ENCODE measurements at places on chromosomes 3 and 15.
A peak's percentile ranks its signal among the peaks of the same experiment; 100 is the strongest.

DNA sequence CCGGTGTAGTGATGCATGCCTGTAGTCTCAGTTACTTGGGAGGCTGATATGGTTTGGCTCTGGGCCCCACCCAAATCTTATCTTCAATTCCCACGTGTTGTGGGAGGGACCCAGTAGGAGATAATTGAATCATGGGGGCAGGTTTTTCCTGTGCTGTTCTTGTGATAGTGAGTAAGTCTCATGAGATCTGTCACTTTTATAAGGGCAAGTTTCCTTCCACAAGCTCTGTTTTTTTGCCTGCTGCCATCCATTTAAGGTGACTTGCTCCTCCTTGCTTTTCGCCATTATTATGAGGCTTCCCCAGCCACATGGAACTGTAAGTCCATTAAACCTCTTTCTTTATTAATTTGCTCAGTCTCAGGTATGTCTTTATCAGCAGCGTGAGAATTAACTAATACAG, 566.7 kb upstream of the NECTIN3 start:
- no peak for DNase-seq

GRCh38 chr3:189094539-189094938, 77.2 kb upstream of the TPRG1 start:
- DNase-seq: no peak

DNA sequence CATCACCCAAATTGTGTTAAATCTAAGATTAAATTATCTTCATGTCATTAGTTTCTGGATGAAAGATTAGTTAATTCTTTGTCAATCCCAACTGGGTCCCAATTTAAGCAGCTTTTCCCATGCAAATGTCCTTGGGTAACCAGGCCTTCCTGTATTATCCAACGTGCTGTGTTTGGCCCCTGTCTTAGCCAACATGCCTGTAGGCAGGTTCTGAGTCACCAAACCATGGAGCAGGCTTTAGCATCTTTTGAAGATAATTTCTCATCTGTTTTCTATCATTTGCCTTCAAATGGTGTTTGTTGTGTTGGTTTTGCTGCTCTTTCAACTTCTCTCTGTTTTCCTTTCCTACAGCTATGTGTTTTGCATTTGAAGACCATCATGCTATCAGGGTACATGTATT, 216.2 kb downstream of the ITPR1 start:
- DNase-seq: no peak

DNA sequence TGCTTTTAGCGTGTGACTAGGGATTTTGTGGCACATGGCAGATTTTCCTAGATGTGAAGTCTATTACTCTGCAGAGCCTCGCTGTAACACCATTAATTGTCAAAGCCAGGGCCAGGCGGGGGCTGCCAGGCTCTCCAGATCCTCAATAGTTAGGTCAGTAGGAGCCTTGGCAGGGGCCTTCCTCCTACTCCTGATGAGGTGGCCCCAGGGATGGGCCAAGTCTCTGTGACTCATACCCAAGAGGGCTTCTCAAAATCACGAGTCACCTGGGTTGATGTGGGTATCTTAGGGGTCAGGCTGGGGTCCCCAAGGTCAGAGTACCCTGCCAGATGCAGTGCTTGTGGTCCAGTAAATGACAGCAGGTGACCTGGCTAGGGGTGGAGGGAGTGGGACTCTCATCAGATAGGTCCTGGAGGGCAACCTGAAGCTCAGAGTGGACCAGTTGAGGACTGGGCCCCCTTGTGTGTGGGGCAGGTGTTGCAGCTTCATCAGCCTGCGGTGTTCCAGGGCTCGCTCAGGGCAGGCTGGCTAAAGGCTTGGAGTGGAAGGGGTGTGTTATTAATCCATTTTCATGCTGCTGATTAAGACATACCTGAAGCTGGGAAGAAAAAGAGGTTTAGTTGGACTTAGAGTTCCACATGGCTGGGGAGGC, 88.5 kb upstream of the MYZAP start:
- DNase-seq: no peak

GRCh38 chr3:129829640-129830039, 63.9 kb downstream of the TMCC1 start:
- peak; percentile 77 for DNase-seq

DNA sequence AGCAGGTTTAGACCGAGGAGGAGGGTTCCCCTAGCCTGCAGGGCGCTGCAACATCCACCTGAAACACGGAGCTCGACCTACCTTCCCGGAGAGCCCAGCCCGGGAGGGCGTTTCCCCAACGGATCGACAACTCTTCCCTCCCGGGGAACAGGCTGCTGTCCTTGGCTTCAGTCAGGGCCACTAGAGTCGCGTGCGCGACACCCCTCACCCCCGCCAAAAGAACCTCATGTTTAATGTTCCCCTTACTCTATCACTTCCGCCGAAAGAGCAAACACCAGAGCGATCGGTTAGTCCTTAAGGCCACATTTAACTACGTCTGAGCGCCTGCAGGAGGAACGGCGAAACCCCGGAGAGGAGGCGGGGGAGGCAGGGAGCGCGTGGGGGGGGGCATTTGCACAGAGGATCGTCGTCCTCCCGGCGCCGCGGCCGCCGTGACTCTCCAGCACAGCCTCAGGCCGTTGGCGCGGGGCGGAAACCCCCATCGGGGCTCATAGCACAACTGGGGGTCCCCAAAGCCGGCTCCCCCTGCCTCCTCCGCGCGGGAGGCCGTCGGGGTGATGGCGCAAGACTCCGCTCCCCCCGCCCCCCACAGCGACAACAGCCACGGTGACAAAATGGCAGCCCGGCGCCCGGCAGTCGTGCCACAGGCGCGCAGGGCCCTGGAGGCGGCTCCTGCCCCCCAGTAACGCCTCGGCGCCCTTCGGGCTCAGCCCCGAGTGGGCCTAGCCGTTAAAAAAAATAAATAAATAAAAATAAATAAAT, 3.2 kb downstream of the ANP32A start:
- peak; percentile 49 for DNase-seq

- DNase-seq: no peak
These were observed 286.5 kb upstream of the RBMS3 start for GRCh38 chr3:28994161-28994905.

GRCh38 chr3:32919920-32920319, 31.5 kb upstream of the CCR4 start:
- no peak for DNase-seq

DNA sequence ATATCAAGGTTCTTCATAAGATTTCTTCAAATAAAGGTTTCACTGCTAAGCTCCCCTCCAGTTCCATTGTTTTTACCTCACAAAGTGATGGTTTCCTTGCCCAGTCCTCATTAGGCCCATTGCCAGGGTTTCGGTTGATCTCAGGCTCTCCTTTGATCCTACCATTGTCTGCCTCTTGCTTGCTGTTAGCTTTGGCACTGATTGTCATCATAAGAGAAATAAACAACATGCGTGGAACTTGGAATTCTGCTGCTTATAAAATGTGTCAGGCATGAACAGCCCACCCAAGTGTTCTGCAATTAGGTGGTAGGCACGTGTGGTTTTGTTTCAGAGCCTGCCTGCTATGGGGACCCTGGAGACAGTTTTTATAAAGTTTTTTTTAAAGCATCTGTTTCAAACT, 107.6 kb upstream of the BFSP2 start:
- no peak for DNase-seq

- peak; percentile 36 for DNase-seq
These were observed 39.3 kb downstream of the RHCG start for GRCh38 chr15:89457086-89457485.

- DNase-seq: no peak
These were observed 97.3 kb downstream of the CORO2B start for GRCh38 chr15:68676011-68676605.

- DNase-seq: no peak
These were observed 53.5 kb downstream of the TBC1D2B start for GRCh38 chr15:78023865-78024518.

All from kidney capillary endothelial cell (primary cell).